Natural killer cell treated with Interleukin-12 subunit alpha and Interleukin-12 subunit beta and Interleukin-15 and Interleukin-18, amount 100 ng/mL, for 72 hours (primary cell): ENCODE measurements at places on chromosomes 2 and 18. TPM values are rescaled to one million over a fixed set of nuclear protein-coding genes. Genes with fewer than 3 reads are reported as not detected.

- no peak for DNase-seq
- no peaks in the 10 kb centered on the region for H3K4me1 ChIP-seq
- H3K27ac ChIP-seq: no peak overlapping the region
- H3K4me3 ChIP-seq: no peak overlapping the region
- peaks cover 35% of the 10 kb centered on the region for H3K27me3 ChIP-seq
- no peaks in the 10 kb centered on the region for H3K36me3 ChIP-seq
Measured at GRCh38 chr2:23360571-23361125, 24.3 kb upstream of the KLHL29 start.

Gene FAM161A
- total RNA-seq: 2.2 TPM

Gene CCBE1
- total RNA-seq: not detected

- peaks cover 29% of the 10 kb centered on the region for H3K4me1 ChIP-seq
- peak overlapping the region; percentile 79 for H3K27ac ChIP-seq
- no peak for DNase-seq
- no peaks in the 10 kb centered on the region for H3K27me3 ChIP-seq
Measured at GRCh38 chr18:2606335-2606734, 35.0 kb downstream of the NDC80 start.

- no peaks in the 10 kb centered on the region for H3K36me3 ChIP-seq
- no peak overlapping the region for H3K4me3 ChIP-seq
- H3K27ac ChIP-seq: no peak overlapping the region
- DNase-seq: no peak
- H3K4me1 ChIP-seq: no peaks in the 10 kb centered on the region
Measured at GRCh38 chr2:221897718-221898117, 325.6 kb upstream of the EPHA4 start.

DNA sequence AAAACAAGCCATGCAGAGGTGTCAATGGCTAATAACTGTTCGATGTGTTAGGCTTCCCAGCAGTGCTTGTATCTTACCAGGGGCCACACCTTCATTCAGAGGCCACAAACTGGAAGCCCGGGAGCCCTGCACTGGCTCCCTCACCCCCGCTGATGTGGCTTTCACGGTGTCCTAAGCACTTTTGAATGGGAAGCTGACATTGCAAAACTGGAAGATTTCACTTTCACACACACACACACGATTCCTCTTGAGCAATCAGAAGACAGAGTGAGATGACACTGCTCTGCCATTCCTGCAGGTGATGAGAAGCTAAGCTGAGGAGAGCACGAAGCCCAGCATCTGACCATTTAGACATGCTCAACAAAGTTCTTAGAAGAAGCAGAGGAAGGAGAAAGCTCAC, 8.6 kb upstream of the ZNF407 start:
- peak overlapping the region; percentile 33 for H3K4me3 ChIP-seq
- no peaks in the 10 kb centered on the region for H3K36me3 ChIP-seq
- H3K4me1 ChIP-seq: peaks cover 20% of the 10 kb centered on the region
- H3K27ac ChIP-seq: peak overlapping the region; percentile 70

Gene PLEKHA3
- 36.7 TPM for total RNA-seq

Gene CCNYL1
- total RNA-seq: 5.7 TPM

- no peak for DNase-seq
- peaks cover 5% of the 10 kb centered on the region for H3K36me3 ChIP-seq
- H3K27ac ChIP-seq: no peak overlapping the region
- H3K4me1 ChIP-seq: no peaks in the 10 kb centered on the region
- H3K27me3 ChIP-seq: peaks cover 3% of the 10 kb centered on the region
Measured at GRCh38 chr2:144759746-144760145, 239.8 kb upstream of the ZEB2 start.

Gene STPG4
- total RNA-seq: 0.29 TPM

DNA sequence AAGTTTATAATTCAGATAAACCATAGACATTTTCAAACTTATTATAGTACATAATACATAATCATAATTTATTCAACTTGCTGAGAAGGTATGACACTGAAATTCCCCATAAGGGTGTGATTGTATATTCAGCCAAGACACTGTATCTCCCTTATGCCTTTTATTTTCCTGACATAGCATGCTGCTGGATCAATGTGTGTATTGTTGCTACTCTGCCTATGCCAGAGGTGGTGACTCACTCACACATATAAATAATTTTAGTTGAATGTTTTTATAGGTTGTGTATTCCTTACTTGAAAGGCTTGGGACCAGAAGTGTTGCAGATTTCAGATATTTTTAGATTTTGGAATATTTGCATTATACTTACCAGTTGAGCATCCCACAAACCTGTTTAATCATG, 86.8 kb downstream of the VRK2 start:
- H3K27ac ChIP-seq: no peak overlapping the region
- peaks cover 5% of the 10 kb centered on the region for H3K36me3 ChIP-seq
- no peaks in the 10 kb centered on the region for H3K4me1 ChIP-seq
- no peak for DNase-seq
- H3K4me3 ChIP-seq: no peak overlapping the region

GRCh38 chr18:48396561-48396960, 12.6 kb downstream of the ZBTB7C start:
- no peaks in the 10 kb centered on the region for H3K36me3 ChIP-seq
- H3K27ac ChIP-seq: no peak overlapping the region
- DNase-seq: no peak

GRCh38 chr2:197606180-197606579, 69.2 kb downstream of the RFTN2 start:
- H3K36me3 ChIP-seq: no peaks in the 10 kb centered on the region
- H3K4me1 ChIP-seq: peaks cover 6% of the 10 kb centered on the region
- no peak for DNase-seq
- peaks cover 10% of the 10 kb centered on the region for H3K27me3 ChIP-seq

- H3K27me3 ChIP-seq: no peaks in the 10 kb centered on the region
- DNase-seq: no peak
- peak overlapping the region; percentile 6 for H3K4me3 ChIP-seq
- H3K36me3 ChIP-seq: no peaks in the 10 kb centered on the region
Measured at GRCh38 chr2:147884830-147885229, 40.0 kb downstream of the ACVR2A start.

DNA sequence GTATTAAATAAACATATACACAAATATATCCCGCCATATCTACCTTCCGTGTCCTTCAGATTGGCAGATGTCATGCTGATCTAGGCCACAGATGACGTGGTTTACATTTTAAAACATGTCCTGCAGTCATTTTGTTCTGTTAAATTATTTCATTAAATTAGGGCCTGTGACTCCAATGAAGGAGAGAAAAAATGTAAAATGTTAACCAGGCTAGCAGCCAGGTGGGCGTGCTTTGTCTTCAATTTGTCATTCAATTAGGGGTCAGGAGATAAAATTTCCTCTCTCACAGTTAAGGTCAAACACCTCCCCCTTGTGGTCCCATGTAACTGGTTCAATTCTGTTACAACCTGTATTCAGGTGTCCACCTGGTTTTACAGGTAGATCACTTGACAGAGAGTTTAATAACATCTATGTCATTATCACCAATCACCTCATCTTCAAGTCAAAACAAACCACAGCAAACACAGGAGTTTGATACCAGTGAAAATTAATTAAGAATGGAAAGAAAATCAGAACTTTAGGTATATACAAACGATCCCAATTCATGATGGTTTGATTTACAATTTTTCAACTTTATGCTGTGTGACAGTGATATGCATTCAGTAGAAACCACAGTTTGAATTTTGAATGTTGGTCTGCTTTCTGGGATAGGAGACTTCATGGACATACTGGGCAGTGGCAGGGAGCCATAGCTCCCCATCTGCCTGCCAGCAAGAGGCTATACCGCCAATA, 339.4 kb downstream of the CMPK2 start:
- H3K27ac ChIP-seq: no peak overlapping the region
- DNase-seq: no peak
- H3K27me3 ChIP-seq: no peaks in the 10 kb centered on the region
- H3K4me1 ChIP-seq: no peaks in the 10 kb centered on the region
- no peak overlapping the region for H3K4me3 ChIP-seq

Gene UGT1A1
- total RNA-seq: not detected

Gene TSPYL6
- not detected for total RNA-seq

DNA sequence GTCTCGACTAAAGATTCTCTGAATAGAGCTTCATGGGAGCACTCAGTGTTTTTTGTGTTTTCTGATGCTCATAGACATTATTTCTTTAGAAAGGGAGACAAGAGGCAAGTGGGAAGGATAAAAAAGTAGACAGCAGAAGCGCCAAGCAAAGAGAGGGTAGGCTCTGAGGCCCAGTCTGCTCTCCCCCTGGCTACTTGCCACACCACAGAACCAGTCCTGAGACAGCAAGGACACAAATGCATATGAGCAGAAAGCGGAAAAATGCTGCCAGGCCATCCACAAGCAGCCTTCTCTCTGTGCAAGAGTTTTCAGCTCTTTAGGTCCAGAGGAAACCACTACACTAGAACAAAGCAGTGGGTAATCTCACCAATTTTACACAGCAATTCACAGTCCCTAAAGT, 285.4 kb downstream of the ZNF521 start:
- H3K36me3 ChIP-seq: no peaks in the 10 kb centered on the region
- H3K27me3 ChIP-seq: peaks cover 3% of the 10 kb centered on the region
- H3K4me3 ChIP-seq: no peak overlapping the region
- no peaks in the 10 kb centered on the region for H3K4me1 ChIP-seq
- H3K27ac ChIP-seq: no peak overlapping the region

DNA sequence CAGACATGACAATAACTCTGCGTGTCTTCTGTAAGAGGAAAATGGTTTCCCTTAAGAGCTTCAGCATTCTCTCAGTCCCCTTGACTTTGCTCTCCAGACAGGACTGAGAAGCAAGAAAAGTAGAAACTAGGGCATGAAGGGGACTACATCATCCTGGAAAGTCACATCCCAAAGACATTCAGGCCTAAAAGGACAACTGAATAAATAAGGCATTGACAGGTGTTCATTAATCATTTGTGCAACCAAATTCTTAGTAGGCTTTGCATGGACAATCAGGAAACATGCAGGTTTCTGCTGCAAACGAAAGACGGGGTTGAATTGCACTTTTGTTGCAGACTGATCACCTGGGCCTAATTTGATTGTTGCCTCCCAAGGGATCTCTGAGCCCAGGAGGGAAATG, 1.2 kb upstream of the SGPP2 start:
- DNase-seq: no peak
- no peak overlapping the region for H3K27ac ChIP-seq
- H3K4me3 ChIP-seq: no peak overlapping the region
- H3K4me1 ChIP-seq: no peaks in the 10 kb centered on the region
- peaks cover 56% of the 10 kb centered on the region for H3K27me3 ChIP-seq

Gene ACMSD
- not detected for total RNA-seq

Gene TNP1
- total RNA-seq: not detected

Gene GPR55
- 0.26 TPM for total RNA-seq

DNA sequence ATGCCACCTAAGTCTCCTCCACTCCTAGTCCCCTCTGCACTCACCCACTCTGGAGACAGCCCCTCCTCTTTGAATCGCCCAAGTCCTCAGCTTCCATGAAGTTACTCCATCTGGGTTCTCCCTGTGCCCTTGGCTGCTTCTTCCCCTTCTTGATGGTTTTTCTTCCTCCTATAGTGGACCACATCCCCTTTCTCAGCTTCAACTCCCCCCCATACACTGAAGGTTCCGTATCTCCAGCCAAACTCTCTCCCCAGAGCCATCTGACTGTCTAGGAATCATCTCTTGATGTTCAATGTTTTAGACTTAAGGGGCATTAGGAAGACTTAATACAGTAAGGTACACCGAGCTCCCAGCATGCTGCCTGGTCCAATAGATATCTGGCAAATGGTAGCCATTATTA, 39.6 kb downstream of the EMX1 start:
- H3K36me3 ChIP-seq: no peaks in the 10 kb centered on the region
- no peak overlapping the region for H3K4me3 ChIP-seq
- DNase-seq: no peak

DNA sequence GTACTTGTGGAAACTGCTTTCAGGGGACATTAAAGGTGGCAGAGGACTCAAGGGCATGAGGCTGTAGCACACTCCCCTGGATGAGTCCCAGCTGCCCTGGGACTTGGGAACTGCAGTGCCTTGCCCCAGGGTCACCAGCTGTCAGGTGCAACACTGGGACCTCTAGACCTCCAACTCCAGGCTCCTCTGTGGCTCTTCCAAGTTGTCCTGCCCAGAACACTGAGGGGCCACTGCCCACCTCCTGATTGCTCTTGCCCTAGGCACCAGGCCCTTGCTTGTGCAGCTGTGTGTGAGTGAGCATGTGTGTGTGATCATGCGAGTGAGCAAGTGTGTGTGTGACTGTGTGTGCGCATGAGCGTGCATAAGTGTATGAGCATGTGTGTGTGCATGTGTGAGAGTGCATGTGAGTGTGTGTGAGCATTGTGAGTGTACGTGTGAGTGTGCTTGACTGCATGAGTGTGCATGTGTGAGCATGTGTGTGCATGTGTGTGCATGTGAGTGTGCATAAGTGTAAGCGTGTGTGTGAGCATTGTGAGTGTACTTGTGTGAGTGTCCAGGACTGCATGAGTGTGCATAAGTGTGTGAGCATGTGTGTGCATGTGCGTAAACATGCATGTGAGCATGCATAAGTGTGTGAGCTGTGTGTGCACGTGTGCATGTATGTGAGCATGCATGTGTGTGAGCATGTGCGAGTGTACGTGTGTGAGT, 301.5 kb downstream of the NDUFA10 start:
- H3K4me1 ChIP-seq: no peaks in the 10 kb centered on the region
- no peak overlapping the region for H3K4me3 ChIP-seq
- no peak for DNase-seq
- H3K27me3 ChIP-seq: no peaks in the 10 kb centered on the region
- H3K36me3 ChIP-seq: no peaks in the 10 kb centered on the region

Gene SULT1C2
- total RNA-seq: not detected

GRCh38 chr2:139369423-139370409, 589.5 kb upstream of the NXPH2 start:
- H3K4me1 ChIP-seq: no peaks in the 10 kb centered on the region
- no peak overlapping the region for H3K4me3 ChIP-seq
- H3K36me3 ChIP-seq: no peaks in the 10 kb centered on the region
- H3K27ac ChIP-seq: no peak overlapping the region
- DNase-seq: no peak

Gene DSG1
- not detected for total RNA-seq

- no peaks in the 10 kb centered on the region for H3K36me3 ChIP-seq
- no peak for DNase-seq
- H3K27ac ChIP-seq: no peak overlapping the region
- H3K27me3 ChIP-seq: peaks cover 4% of the 10 kb centered on the region
- H3K4me3 ChIP-seq: no peak overlapping the region
Measured at GRCh38 chr2:175855236-175855635, 146.8 kb downstream of the LNPK start.

- no peaks in the 10 kb centered on the region for H3K27me3 ChIP-seq
- H3K27ac ChIP-seq: no peak overlapping the region
- no peaks in the 10 kb centered on the region for H3K36me3 ChIP-seq
Measured at GRCh38 chr2:127437056-127437455, 18.8 kb downstream of the PROC start.

Gene MOGAT1
- total RNA-seq: not detected

- H3K4me3 ChIP-seq: no peak overlapping the region
- H3K36me3 ChIP-seq: no peaks in the 10 kb centered on the region
- no peak overlapping the region for H3K27ac ChIP-seq
- H3K4me1 ChIP-seq: no peaks in the 10 kb centered on the region
Measured at GRCh38 chr18:24799176-24799575, 338.7 kb downstream of the HRH4 start.

- peaks cover 4% of the 10 kb centered on the region for H3K4me1 ChIP-seq
- no peak for DNase-seq
- no peaks in the 10 kb centered on the region for H3K36me3 ChIP-seq
- H3K4me3 ChIP-seq: peak overlapping the region; percentile 95
Measured at GRCh38 chr2:60735496-60736250, 20.4 kb upstream of the PAPOLG start.
